ENCODE measurements at places on chromosomes 16 and 17.

DNA sequence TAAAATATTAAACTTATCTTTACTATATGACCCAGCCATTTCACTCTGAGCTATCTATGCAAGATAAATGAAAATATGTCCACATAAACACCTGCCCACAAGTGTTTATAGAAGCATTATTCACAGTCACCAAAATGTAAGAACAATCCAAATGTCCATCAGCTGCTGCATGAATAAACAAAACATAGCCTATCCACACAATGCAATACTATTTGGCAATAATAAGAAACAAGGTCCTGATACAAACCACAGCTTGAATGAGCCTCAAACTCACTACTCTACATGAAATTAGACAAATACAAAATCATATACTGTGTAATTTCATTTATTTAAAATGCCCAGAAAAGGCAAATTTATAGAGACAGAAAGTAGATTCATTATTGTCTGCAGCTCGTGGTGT is 355.1 kb downstream of the CDH8 start:
- DNase-seq = no peak

GRCh38 chr16:85491798-85492294 is 121.3 kb upstream of the GSE1 start:
- no peak for DNase-seq

DNA sequence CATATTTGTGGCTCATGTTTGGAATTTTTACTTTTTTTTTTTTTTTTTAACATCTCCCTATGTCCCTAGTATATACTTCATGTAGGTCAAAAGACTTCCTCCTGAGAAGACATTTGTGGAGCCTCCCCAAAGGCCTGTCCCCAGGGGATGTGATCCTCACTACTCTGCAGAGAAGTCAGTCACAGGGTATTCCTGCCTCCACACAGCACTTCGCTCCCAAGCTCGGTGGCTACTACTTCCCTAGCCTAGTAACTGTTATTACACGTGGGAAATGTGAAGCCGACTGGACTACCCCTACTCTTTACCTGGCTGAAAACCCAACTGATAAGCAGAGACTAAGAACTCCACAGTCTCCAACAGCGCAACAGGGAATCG is 116.8 kb downstream of the HIC1 start:
- DNase-seq = no peak

- DNase-seq = no peak
These were observed 702 bp downstream of the NUDT21 start for GRCh38 chr16:56450275-56450985.

GRCh38 chr16:53067675-53068074 is 12.9 kb downstream of the CHD9 start:
- DNase-seq = no peak

DNA sequence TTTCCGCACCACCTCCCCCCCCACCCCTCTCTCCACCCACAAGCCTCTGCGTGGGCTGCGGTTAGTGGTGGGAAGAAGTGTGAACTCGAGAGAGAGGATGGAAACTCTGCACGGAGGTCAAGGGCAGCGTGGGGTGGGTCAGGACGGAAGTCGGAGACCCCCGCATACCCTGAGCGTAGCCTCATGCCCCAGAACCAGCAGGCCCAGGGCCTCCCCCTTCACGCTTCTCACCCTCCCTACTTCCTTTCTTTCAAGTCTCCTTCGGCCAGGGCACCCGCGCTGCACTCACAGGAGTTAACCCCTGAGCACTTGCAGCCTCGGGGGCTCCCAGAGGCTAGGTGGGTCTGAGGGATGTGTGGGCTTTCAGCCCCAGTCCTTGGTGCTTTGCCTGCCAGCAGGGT is 9.2 kb downstream of the TBKBP1 start:
- DNase-seq = no peak

DNA sequence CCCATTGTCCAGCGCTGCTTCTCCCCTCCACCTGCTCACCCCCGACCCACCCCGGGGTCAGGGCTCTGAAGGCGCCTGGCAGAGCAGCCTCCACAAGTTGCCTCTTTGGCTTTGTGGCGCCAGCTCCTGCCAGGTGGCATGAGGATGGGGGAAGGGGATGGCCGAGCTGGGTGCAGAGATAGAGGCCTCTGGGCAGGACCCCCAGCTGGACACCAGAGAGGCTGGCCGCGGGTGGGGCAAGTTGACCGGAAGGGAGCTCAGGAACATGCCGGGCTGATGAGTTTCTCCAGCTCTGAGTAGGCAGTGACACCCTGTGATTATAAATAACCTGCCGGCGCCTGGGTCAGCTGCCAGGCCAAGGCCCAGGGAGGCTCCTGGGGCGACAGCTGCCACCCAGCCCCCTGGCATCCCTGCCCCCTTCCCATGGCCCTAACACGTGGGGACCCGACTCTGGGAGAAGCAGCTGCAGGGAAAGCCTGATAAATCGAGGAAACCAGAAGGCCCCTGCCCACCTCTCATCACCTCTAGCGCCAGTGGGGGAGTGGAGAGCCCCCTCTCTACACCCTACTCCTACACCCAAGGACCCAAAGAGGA is 729 bp downstream of the P2RX5 start:
- DNase-seq = no peak

DNA sequence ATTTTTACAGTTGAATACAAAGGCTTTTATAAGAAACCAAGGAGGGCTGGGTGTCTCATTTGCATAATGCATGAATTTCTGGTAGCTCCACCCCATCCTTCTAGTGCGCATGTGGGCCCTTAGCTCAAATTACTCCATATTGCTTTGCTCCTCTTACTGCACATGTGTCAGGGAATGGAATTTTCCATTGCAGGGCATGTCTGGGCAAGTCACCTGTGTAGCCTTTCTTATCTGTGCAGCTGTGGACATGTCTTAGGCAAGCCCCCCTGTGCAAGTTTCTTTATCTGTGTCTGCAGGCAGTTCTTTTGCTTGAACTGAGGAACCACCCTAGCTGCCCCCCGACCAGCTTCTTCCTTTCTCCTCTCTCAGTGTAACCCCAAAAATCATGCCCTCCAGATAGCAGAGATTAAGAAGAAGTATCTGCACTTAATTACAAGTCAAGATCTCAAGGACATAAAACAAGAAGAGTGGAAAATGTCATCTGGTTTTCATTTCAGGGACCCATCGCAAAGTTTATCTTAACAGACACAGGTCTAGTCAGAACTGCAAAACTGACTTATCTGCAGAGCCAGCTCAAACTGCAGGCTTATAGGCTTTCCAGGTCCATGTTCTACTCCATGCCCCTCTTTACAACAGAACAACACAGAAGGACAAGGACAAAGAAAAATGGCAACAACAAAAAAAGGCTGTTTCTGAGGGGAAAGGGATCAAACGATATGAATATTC is 137.9 kb upstream of the HS3ST4 start:
- no peak for DNase-seq

GRCh38 chr17:17971431-17972125 is 622 bp downstream of the TOM1L2 start:
- DNase-seq = no peak

GRCh38 chr17:39235555-39236449 is 10.1 kb upstream of the STAC2 start:
- no peak for DNase-seq

- no peak for DNase-seq
These were observed 46.8 kb downstream of the IL21R start for GRCh38 chr16:27448532-27449433.

DNA sequence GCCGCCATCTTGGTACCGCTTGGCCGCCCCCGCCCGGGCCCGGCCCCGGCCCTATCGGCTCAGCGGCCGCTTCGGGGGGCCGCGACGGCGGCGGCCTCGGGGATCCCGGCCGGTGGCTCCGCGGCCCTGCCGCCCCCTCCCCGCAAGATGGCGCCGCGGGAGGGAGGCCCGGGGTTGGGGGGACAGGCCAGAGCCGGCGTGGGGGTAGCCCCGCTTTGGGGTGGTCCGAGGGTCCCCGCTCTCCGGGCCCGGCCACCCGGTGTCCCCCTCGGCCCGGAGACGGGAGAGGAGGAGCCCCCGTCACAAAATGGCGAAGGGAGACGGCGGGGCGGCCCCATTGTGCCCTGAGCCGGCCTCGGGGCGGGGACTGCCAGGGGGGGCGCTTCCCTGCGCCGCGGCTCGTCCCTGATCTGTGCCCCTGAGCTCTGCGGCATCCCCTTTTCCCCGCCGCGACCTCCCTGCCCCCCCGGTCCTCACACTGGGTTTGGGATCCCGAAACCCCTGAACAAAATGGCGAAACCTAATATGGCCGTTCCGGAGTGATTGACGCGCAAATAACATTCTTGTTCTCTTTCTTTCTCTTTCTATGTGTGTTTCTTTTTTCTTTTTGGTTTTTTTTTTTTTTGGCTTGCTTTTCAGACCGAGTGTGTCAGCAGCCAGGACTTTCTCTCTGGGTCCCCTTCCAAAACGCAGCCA is 986 bp downstream of the HAPSTR1 start:
- DNase-seq = no peak

DNA sequence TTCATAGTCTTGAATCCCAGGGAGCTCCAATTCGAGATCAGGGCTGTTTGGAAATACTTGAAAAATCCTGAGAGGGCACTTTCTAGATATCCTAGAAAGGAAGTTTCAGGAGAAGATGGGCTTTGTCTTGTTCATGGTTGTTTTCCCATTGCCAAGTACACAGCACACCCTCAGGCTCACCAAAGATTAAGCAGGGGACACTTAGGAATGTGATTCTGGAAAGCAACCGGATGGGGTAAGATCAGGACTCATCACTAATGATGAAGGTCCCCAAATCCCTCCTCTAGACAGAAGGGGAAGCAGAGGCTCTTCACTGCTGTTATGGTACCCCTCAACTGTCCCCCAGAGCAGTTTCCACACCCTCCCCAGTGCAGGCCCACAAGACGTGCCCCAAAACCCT is 40.7 kb downstream of the VAC14 start:
- no peak for DNase-seq
